Kidney tubule cell (primary cell): ENCODE measurements at places on chromosomes 4 and X.

DNA sequence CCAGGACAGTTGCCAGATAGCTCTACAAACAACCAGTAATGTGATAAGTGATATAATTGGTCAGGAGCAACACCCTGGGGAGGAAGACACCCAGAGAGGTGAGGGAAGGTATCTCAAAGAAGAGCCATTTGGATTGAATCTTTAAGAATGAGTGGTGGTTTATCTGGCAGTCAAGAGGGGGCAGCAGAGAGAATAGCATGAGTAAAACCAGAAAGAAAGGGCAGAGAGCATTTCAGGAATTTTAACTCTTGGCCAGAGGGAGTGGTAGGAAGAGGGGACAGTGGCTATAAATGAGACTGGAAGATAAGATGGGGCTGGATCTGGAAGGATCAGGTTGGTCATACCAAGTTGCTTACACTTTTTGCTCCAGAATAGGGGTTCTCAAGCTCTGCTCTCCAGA lies 5.9 kb upstream of the SEPTIN6 start:
- peak; percentile 62 for DNase-seq

GRCh38 chr4:87956501-87956900 lies 19.0 kb upstream of the SPP1 start:
- no peak for DNase-seq

DNA sequence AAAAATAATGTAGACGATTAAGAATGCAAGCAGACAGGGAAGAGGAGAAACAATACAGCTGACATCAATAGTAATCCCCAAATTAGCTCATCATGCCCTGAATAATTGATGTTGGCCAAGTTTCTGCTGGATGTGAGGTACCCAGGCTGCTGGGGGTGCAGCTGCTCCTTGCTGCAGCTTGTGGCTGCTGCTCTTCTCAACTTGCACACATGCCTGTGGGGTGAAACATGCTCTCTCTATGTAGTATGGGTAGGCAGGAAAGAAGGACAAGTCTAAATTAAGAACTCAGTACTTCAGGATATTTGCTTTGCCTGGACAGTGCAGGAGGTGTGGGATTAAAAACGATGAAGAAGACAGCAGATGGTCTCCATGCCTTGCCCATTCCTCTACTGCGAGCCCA lies 16.7 kb downstream of the EDA2R start:
- DNase-seq = no peak

DNA sequence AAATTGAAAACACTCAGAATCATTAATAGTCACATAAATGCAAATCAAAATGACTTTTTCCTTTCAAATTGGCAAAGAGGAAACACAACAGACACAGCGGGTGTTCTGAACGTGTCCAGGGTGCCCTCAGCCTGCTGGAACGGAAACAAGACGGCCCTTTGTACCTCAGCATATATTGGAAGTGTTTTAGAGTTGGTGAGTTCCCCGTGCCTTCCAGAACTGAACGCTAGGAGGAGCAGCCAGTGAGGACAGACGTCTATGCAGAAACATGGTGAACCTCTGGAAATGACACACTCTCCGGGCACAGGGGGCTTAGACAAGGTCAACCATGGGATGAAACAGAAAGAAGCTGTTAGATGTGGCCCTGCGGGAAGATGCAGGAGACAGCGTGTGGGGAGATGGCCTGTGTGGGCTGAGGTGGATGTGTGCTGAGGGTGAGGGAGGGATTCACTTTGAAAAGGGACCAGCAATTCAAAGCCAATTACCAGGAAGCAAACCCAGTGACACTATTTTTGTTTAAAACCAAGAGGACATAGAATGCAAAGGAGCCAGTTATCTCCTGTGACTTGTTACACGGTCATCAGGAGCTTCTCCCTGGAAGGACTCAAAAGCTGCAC lies 40.4 kb downstream of the RNF212 start:
- peak; percentile 70 for DNase-seq

DNA sequence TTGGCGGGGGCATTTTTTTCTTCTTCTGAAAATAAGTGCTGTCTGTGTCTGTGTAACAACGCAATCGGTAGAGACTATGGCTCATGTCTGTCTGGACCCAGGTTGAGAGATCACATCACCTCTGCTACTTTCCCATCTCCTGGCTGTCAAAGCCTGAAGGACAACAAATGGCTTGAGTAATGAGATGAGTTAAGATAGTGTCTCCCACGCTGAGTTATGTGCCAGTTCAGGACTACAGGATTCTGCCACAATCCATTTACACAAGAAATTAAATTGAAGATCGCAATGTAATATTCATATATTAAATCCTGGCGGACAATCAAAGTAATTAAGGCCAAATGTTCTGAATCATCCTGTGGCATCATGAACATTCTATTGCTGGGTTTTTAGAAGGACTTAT lies 16.5 kb upstream of the ARHGAP36 start:
- no peak for DNase-seq

DNA sequence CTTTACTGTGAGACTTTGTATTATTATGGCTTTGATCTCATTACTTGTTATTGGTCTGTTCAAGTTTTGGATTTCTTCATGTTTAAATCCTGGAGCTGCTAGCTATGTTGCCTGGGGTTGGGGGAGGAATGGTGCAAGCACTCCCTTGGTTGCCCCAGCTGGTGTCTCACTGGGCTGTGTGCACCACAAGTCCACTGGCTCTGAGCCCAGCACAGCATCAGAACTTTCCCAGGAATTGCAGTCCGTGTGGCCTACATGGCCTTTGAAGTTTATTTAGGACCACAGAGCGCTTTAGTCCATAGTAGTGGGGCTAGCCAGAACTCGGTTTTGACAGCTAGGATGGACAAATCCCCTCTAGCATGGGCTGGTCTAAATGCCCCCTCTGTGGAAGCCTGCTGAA lies 278.8 kb upstream of the RPS6KA3 start:
- DNase-seq = no peak

GRCh38 chrX:69153060-69153730 lies 12.1 kb downstream of the PJA1 start:
- no peak for DNase-seq

DNA sequence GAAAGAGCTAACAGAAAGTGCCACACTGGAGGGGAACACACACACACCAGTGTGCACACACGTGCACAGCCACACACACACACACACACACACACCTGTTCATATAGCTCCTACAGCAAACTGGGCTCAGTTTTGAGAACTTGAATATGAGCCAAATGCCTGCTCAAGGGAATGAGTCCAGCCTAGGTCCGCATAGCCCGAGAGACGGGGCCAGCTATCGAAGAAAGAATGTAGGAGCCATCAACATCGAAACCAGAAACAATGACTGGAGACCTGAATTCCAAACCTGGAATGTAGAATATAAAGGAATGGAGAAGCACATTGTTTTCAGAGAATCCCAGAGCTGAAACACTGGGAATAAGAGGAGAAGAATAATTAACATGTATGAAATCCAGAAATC lies 37.6 kb upstream of the ERVMER34-1 start:
- peak; percentile 28 for DNase-seq

GRCh38 chrX:112774142-112774541 lies 66.5 kb downstream of the AMOT start:
- no peak for DNase-seq

- DNase-seq = no peak
These were observed 72.7 kb upstream of the HGFAC start for GRCh38 chr4:3368841-3369760.

- DNase-seq = no peak
These were observed 84.3 kb downstream of the PDLIM5 start for GRCh38 chr4:94536049-94536448.

DNA sequence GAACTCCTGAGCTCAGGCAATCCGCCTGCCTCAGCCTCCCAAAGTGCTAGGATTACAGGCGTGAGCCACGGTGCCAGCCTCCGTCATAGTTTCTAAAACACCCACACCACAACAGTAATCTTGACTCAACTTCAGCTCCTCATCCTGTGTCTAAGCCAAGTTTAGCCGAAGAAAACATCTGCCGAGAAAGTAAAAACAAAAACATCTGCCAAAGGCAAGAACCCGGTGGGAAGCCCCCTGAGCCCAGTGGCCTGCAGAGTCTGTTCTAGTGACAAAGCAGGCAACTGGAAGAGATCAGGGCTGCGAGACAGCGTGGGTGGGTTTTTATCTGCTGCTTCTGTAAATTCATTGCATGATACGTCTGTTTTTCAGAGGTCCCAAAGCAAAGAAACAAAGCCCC lies 26.6 kb upstream of the CD99 start:
- no peak for DNase-seq

- DNase-seq = no peak
These were observed 5.4 kb upstream of the PF4V1 start for GRCh38 chr4:73847526-73848182.

- DNase-seq = no peak
These were observed 80.0 kb downstream of the CLDN34 start for GRCh38 chrX:10047133-10047532.

DNA sequence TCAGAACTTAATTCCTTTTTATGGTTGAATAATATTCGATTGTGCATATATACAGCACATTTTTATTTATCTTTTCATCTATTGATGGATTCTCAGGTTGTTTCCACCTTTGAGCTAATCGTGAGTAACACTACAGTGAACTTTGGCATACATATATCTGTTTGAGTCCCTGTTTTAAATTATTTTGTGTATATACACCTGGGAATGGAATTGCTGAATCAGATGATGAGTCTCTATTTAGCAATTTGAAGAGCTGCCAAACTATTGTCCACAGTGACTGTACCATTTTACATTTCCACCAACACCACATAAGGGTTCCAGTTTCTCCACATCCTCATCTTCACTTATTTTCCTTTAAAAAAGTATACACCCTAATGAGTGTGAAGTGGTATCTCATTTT lies 166.2 kb upstream of the FGF13 start:
- peak; percentile 71 for DNase-seq

DNA sequence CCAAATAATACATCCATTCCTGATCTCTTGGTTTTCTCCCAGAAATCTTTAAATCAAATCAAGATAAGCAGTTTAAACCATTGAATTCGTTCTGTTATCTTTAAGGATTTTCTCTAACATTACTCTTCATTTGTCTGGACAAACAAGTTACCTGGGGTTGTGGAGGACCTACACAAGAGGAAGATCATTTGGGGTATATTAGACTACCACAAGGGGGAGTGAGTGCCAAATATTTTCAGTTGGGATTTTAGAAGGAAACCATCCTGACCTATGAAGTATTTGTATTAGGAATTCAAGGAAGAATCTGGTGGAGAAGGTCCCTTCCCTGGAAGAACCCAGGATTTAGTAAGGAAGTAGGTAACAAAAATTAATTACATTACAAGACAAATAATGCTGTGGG lies 12.0 kb upstream of the DCHS2 start:
- DNase-seq = peak; percentile 48

GRCh38 chrX:155535866-155536265 lies 76.9 kb downstream of the TMLHE start:
- DNase-seq = peak; percentile 57

GRCh38 chrX:1477801-1478458 lies 25.2 kb upstream of the ASMTL start:
- no peak for DNase-seq

GRCh38 chr4:124713185-124713592 lies 657 bp upstream of the ANKRD50 start:
- DNase-seq = peak; percentile 81

DNA sequence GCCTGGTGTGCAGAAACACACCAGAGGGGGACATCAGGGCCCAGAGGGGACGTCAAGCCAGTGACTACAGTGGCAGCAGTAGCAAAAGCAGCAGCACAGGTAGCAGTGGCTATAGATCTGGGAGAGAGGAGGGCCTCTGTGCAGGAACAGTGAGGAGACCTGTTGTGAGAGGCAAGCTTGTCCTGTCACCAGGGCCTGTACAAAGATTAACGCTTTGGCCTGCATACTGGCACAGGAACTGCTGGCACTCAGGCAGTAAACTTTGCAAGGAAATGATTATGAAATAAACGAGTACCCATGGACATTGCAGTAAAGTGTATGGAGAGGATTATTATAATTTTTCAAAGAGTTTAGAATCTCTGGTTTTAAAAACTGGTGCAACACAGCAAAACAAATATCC lies 5.5 kb upstream of the PHF8 start:
- no peak for DNase-seq

- DNase-seq = peak; percentile 79
These were observed 83.9 kb upstream of the SPANXB1 start for GRCh38 chrX:140918398-140919038.

DNA sequence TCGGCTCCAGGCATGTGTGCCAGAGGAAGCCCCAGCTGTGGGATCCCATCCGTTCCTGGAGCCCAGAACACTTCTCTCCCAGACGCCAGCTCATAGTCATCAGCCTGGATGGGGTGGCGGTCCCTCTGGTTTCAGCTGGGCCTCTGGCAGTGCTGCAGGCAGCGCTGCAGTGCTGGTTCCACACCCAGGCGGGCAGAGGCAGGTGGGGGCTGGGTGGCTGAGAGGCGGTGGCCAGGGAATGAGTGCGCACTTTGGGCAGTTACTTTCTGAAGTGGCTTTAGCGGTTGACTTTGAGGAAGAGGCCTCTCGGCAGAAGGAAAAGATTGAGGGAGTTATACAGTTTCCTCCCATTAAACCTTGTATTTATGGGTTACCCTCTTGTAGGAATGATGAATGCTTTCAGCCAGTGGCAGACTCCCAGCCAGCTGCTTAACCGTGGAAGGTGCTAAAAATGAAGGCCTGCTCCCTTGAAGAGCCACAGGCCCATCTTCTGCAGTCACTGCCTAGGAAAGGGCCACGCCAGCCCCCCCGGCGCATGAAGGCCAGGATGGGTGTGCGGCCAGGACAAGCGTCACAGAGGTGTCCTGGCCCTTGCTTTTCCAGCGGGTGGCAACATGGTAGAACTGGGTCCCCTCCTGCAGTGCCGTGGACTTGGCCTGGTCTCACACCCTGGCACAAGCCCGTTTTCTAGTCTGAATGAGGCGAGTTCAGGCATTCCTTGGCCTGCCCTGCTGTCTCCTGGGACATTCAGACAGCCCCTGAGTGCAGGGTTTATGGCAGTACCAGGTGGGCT lies 9.9 kb downstream of the TADA2B start:
- DNase-seq = no peak

DNA sequence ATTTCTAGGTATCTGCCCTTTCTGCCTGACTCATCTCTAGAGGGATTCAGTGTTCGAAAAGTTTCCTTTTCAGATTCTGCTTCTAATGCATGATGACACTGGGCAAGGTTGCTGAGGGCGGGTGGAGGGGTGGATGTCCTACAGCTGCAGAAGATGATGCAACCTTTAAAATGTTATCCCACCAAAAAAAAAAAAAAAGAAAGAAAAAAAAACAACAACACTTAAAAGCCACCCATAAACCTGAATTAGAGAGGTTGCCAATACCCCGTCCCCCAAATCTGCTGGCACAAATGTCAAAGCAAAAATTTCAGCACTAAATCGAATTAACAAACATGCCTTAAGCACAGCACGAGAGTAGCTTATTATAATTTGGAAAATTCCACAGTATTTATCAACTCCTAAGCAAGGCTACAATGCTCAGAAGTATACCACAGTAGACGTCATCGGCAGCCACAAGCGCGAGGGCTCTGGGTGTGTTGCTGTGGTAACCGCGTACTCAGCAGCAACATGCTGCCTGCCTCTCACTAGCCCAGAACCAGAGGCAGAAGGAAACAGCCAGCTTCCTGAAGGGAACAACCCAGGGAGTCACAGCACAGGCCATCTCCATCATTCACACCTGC lies 167.5 kb upstream of the MAP3K15 start:
- peak; percentile 51 for DNase-seq

DNA sequence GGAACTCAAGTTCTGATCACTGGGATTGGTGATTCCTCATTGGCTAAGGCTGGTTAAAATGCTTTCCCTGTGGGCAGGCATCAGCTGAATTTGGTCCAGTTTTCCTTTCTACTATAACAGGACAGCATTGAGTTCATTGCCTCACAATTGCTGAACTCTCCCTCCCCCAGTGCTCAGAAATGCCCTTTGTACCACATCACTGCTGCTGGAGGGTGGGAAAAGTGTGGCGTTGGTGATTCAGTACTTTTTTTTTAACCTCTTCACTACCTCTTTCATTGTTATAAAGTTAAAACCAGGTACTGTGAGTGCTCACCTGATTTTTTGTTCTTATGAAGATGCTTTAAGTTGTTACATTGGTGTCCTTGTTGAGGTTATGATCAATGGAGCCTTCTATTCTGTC lies 69.3 kb upstream of the IL2 start:
- peak; percentile 38 for DNase-seq
